Prostate gland (tissue), 2 donors: ENCODE measurements at places on chromosomes 11 and 22. TPM values are rescaled to one million over a fixed set of nuclear protein-coding genes. Genes with fewer than 3 reads are reported as not detected.

DNA sequence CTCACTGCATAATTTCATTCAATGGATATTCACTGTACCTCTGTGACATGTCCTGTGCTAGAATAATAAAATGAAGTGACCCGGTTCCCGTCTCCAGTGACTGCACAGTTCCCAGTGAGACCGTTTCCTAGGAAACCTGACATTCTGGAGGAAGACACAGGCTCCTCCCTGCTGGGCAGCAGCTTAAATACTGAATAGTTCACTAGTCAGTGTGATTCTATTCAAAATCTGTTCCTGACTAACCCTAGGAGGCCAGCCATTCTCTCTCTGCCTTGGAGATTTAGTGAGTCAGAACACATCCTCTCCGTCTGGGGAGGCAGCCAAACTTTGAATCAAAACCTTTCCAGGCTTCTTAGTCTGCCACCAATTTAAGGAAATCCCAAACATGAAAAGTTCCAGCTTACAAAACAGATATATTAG lies 11.3 kb downstream of the TRIM66 start:
- H3K27ac ChIP-seq = peak overlapping the region; percentile 23
- no peak overlapping the region for H3K4me3 ChIP-seq
- no peaks in the 10 kb centered on the region for H3K36me3 ChIP-seq
- no peak for DNase-seq
- no peaks in the 10 kb centered on the region for H3K4me1 ChIP-seq

DNA sequence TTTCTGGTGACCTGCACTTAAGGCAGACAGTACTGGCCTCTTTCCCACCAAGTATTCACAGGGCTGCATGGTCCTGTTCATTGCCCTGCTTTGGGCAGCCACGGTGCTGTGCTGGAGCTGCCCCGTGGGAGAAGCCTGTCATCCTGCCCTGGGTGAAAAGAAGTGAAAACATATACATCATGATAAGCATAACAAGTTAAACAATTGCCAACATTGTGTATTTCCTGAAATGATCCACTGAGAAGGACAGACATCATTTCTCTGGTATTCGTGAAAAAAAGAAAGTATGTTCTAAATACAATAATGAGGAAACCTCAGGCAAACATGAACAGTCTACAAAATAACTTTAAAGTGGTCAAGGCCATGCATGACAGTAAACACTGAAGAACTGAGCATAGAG lies 393.1 kb downstream of the TMEM135 start:
- DNase-seq = no peak
- no peaks in the 10 kb centered on the region for H3K4me1 ChIP-seq
- H3K27me3 ChIP-seq = no peaks in the 10 kb centered on the region
- no peak overlapping the region for H3K4me3 ChIP-seq
- H3K27ac ChIP-seq = no peak overlapping the region

- no peaks in the 10 kb centered on the region for H3K36me3 ChIP-seq
- no peaks in the 10 kb centered on the region for H3K27me3 ChIP-seq
- no peak overlapping the region for H3K4me3 ChIP-seq
- no peak for DNase-seq
These were observed 59.5 kb downstream of the FAM168A start for GRCh38 chr11:73538381-73538872.

DNA sequence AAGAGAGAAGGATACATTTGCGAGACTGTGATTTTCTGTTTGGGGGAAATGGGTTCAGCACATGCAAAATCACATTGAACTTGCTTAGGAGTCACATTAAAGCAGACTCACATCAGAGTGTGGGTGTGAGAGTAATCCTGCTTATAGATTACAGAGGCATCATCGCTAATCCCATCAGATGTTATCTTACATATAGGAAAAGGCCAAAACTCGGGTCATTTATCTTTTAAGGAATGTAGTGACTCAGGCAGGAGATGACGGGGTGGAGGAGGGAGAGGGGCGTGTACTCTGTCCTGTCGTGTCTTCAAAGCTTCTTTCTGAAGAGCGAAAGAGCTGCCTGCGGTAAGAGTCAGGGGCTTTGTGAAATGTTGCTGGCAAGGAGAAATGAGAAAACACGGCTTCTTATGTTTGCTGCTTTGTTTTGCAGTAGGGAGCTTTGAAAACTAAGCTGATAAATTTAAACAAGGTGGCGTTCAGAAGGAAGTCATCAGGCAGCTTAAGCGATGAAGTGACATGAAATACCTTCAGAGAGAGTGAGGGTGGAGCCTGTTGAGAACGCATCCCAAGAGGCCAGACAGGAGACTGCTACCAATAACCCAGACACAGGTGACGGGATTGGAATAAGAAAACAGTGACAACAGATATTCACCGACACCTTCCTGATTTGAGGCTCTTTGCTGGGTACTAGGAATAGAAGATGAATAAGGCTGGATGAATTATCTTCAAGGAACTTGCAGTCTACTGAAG lies 2.2 kb upstream of the C11orf16 start:
- no peaks in the 10 kb centered on the region for H3K27me3 ChIP-seq
- no peak overlapping the region for H3K4me3 ChIP-seq
- no peak for DNase-seq
- no peaks in the 10 kb centered on the region for H3K36me3 ChIP-seq
- no peaks in the 10 kb centered on the region for H3K4me1 ChIP-seq

NUCB2 gene
- 110 TPM for total RNA-seq

GRCh38 chr11:78351979-78352841 lies 65.4 kb downstream of the GAB2 start:
- H3K27ac ChIP-seq = no peak overlapping the region
- no peaks in the 10 kb centered on the region for H3K4me1 ChIP-seq
- H3K27me3 ChIP-seq = no peaks in the 10 kb centered on the region

VPS26B gene
- total RNA-seq = 67.6 TPM

- DNase-seq = no peak
- H3K27me3 ChIP-seq = no peaks in the 10 kb centered on the region
- H3K36me3 ChIP-seq = no peaks in the 10 kb centered on the region
- no peaks in the 10 kb centered on the region for H3K4me1 ChIP-seq
- H3K27ac ChIP-seq = no peak overlapping the region
These were observed 21.6 kb upstream of the TMA7B start for GRCh38 chr22:39938509-39939111.

DNA sequence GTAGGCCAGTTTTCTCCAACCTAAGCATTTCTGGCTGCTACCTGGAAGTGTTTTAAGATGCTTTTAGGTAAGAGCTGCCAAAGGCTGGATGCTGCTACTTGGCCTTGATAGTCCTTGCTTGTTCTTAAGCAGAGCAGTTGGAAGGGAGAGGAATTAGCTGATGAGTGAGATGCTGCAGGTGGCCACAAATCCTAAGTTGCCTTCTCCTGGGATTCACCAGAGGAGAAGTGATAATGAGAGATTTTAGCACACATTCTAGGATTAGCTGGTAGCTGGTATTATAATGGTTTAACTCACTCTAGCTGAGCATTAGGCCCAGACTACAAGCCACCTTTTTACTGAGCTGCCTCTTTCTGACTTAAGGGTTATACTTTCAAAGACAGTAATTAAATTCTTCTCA lies 442.9 kb upstream of the RAG2 start:
- no peaks in the 10 kb centered on the region for H3K36me3 ChIP-seq
- no peaks in the 10 kb centered on the region for H3K4me1 ChIP-seq

DNA sequence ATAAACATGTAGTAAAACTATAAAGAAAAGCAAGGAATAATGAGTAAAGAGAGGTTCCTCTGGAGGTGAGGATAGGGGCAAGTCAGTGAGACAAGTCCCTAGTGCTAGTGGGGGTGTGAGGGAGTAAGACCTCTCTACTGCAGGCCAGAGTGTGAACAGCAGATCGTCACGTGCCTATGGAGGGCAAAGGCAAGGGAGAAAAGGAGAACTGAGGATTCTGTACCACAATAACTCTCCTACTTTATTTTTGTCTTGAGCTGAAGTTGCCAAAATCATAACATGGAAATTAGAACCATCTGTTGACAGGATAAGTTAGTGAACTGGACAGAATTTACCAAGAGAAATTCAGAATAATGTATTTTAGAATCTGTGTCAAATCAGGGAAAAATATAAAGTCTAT lies 77.6 kb downstream of the ENTHD1 start:
- H3K4me1 ChIP-seq = no peaks in the 10 kb centered on the region
- no peaks in the 10 kb centered on the region for H3K27me3 ChIP-seq
- H3K4me3 ChIP-seq = no peak overlapping the region
- no peaks in the 10 kb centered on the region for H3K36me3 ChIP-seq
- H3K27ac ChIP-seq = no peak overlapping the region

GRCh38 chr11:78577495-78577894 lies 2.8 kb upstream of the NARS2 start:
- H3K4me3 ChIP-seq = no peak overlapping the region
- H3K27me3 ChIP-seq = no peaks in the 10 kb centered on the region
- H3K36me3 ChIP-seq = no peaks in the 10 kb centered on the region
- H3K27ac ChIP-seq = no peak overlapping the region
- no peak for DNase-seq

- H3K27me3 ChIP-seq = no peaks in the 10 kb centered on the region
- H3K36me3 ChIP-seq = no peaks in the 10 kb centered on the region
- H3K4me1 ChIP-seq = peaks cover 11% of the 10 kb centered on the region
- no peak for DNase-seq
- no peak overlapping the region for H3K27ac ChIP-seq
- H3K4me3 ChIP-seq = no peak overlapping the region
These were observed 53.5 kb downstream of the TEAD1 start for GRCh38 chr11:12727563-12728211.

DNA sequence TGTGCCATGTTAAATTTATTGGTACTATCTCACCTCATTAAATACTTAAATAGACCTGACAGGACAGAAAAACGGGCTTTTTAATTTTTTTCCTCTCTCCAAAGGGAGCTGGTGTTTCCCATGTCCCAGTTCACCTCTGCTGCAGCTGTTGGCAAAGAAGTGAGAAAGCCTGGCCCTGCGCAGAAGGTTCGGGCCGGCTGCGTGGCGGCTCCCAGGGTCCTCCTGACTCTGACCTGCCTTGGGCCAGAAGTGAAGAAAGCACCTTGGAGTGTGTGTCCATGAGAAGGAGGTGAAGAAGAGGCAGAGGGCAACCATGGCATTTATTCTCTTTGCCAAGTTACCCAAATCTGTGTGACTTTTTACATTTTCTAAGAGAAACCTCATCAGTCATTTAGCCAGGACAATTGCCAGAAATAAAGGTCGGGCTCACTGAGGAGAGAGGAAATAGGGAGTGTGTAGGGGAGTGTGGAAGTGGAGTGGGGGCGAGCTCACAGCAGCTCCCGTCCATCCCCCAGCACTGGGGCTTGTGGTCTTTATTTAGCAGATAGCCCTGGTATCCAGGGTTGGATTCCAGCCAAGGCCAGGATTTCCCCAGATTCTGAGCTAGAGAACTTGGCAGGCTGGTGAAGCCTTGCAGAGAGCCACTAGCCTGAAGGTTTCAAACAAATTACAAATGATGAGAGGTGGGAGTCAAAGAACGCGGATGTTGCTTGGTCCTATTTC lies 102.4 kb upstream of the CADM1 start:
- H3K4me3 ChIP-seq = no peak overlapping the region
- H3K27ac ChIP-seq = no peak overlapping the region
- H3K4me1 ChIP-seq = no peaks in the 10 kb centered on the region
- no peaks in the 10 kb centered on the region for H3K27me3 ChIP-seq
- no peaks in the 10 kb centered on the region for H3K36me3 ChIP-seq
- peak; percentile 15 for DNase-seq

- H3K4me3 ChIP-seq = no peak overlapping the region
- H3K27ac ChIP-seq = no peak overlapping the region
- H3K36me3 ChIP-seq = no peaks in the 10 kb centered on the region
- H3K4me1 ChIP-seq = no peaks in the 10 kb centered on the region
These were observed 389.3 kb downstream of the KCNA4 start for GRCh38 chr11:29627541-29627940.

DNA sequence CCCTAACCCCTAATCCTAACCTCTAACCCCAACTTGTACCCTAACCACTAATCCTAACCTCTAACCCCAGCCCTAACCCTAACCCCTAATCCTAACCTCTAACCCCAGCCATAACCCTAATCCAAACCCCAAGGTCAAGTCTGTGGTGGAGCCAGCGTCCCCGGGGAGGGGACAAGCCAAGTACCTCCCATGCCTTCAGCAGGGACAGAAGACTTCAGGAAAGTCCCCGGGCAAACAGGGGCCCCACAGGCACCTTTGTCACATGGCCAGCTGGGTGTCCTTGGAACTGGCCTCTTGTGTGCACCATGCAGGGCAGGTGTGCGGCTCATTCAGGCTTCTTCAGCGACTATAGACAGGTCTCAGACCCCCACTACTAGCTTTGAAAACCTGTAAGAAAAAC lies 555.8 kb downstream of the BRD1 start:
- DNase-seq = no peak
- no peaks in the 10 kb centered on the region for H3K36me3 ChIP-seq
- no peak overlapping the region for H3K27ac ChIP-seq
- peaks cover 18% of the 10 kb centered on the region for H3K27me3 ChIP-seq
- H3K4me1 ChIP-seq = no peaks in the 10 kb centered on the region

DNA sequence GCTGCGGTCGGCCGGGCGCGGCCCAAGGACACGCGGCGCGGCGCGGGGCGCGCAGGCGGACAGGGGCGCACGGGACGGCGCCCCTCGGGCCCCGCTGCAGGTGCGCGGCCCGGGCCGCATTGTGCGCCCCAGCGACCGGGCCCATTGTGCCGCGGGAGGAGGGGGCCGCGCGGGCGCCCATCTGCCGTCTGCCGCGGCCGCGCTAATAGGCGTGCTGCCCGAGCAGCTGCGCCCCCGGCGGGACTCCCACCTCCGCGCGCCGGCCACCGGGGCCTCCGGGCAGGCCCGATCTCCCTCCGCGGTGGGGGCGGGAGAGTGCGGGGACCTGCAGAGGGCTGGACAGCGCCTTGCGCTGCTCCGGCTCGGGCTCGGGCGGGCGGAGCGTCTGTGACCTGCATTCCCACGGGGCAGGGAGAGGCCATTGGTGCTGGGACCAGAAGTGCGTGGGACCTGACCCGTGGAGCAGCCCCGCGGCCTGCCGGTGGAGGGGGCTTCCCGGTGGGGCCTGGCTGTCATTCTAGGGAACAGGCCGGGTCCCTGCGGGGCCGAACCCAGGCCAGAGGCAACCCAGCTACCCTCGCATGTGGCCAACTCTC lies 933 bp downstream of the BRSK2 start:
- no peaks in the 10 kb centered on the region for H3K4me1 ChIP-seq
- H3K36me3 ChIP-seq = no peaks in the 10 kb centered on the region
- H3K27me3 ChIP-seq = peaks cover 6% of the 10 kb centered on the region
- DNase-seq = no peak
- no peak overlapping the region for H3K4me3 ChIP-seq

OR51I1 gene
- total RNA-seq = not detected

- H3K27me3 ChIP-seq = no peaks in the 10 kb centered on the region
- H3K4me1 ChIP-seq = no peaks in the 10 kb centered on the region
- H3K36me3 ChIP-seq = no peaks in the 10 kb centered on the region
- no peak overlapping the region for H3K27ac ChIP-seq
- no peak overlapping the region for H3K4me3 ChIP-seq
These were observed 23.6 kb downstream of the PDGFB start for GRCh38 chr22:39220890-39221850.

IL10RA gene
- 4.5 TPM for total RNA-seq

- H3K4me3 ChIP-seq = no peak overlapping the region
- H3K27me3 ChIP-seq = no peaks in the 10 kb centered on the region
- H3K4me1 ChIP-seq = peaks cover 3% of the 10 kb centered on the region
- no peak for DNase-seq
- no peaks in the 10 kb centered on the region for H3K36me3 ChIP-seq
- H3K27ac ChIP-seq = no peak overlapping the region
These were observed 89.3 kb upstream of the AMOTL1 start for GRCh38 chr11:94678901-94679300.

GRCh38 chr22:20390394-20390907 lies 3.5 kb upstream of the ZNF74 start:
- H3K4me3 ChIP-seq = no peak overlapping the region
- DNase-seq = no peak
- no peaks in the 10 kb centered on the region for H3K36me3 ChIP-seq
- peaks cover 8% of the 10 kb centered on the region for H3K4me1 ChIP-seq
- no peak overlapping the region for H3K27ac ChIP-seq
- no peaks in the 10 kb centered on the region for H3K27me3 ChIP-seq

ILK gene
- total RNA-seq = 195 TPM

- no peak for DNase-seq
- peaks cover 7% of the 10 kb centered on the region for H3K36me3 ChIP-seq
- no peak overlapping the region for H3K27ac ChIP-seq
- peaks cover 11% of the 10 kb centered on the region for H3K4me1 ChIP-seq
- H3K4me3 ChIP-seq = no peak overlapping the region
- H3K27me3 ChIP-seq = no peaks in the 10 kb centered on the region
These were observed 15.6 kb downstream of the PCF11 start for GRCh38 chr11:83172551-83172950.
